Activated T-helper 1 cell treated with anti-CD3 and anti-CD28 coated beads, Interleukin-12 subunit alpha, Interleukin-12 subunit beta, Interleukin-2, Interleukin-4 antibody, amounts not matched to agents 30 ng/mL and 10 ng/mL and 1 ng/mL, durations not matched to agents 14 hours and 24 hours and 36 hours (primary cell): ENCODE measurements at places on chromosomes 6 and 20. TPM values are rescaled to one million over a fixed set of nuclear protein-coding genes. Genes with fewer than 3 reads are reported as not detected.

SOBP gene
- total RNA-seq = 0.15 and 0.16 TPM in 2 replicates

GRCh38 chr6:119845161-119845560 lies 495.6 kb upstream of the MAN1A1 start:
- no peaks in the 10 kb centered on the region for H3K27me3 ChIP-seq
- DNase-seq = no peak
- no peak overlapping the region for H3K4me3 ChIP-seq

DNA sequence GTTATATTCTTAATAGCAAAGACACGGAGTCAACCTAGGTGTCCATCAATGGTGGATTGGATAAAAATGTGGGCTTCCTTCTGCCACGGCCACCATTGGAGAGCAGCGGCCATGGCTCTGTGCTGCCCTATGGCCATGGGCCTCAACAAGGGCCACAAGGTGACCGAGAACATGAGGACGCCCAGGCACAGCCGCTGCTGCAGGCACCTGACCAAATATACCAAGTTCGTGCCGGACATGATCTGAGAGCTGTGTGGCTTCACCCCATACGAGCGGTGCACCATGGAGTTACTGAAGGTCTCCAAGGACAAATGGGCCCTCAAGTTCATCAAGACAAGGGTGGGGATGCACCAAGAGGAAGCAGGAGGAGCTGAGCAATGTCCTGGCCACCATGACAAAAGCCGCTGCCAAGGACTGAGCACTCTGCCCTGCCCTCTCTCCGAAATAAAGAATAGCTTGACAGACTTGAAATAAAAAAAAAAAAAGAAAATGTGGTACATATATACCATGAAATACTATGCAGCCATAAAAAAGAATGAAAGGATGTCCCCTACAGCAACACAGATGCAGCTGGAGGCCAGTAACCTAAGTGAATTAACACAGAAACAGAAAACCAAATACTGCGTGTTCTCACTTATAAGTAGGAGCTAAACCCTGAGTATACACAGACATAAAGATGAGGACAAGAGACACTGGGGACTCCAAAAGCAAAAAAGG lies 81.0 kb downstream of the FKBP5 start:
- no peak overlapping the region for H3K4me3 ChIP-seq
- H3K4me1 ChIP-seq = peaks cover 44% of the 10 kb centered on the region
- no peaks in the 10 kb centered on the region for H3K27me3 ChIP-seq
- no peak for DNase-seq
- H3K27ac ChIP-seq = no peak overlapping the region
- H3K36me3 ChIP-seq = peaks cover 46% of the 10 kb centered on the region

DNA sequence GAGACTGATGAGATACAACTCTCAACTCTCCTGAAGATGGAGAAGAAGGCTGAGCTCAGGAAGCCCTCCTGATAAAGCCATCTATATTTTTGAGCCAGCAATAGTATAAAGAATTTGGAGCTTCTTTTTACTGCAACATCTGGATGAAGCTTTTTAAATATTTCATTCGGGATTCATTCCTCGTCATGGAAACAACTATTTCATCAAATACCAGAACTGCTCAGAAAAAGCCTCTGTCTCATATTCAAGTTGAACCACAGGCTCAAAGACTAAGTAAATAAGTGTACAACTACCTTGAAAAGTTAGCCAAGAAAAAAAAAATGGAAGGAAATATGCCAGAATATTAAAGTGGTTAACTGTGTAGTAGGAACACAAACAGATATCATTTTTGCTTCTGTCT lies 37.8 kb downstream of the PTPRT start:
- no peak overlapping the region for H3K27ac ChIP-seq
- no peak overlapping the region for H3K4me3 ChIP-seq
- DNase-seq = no peak
- H3K4me1 ChIP-seq = no peaks in the 10 kb centered on the region
- no peaks in the 10 kb centered on the region for H3K27me3 ChIP-seq

DNA sequence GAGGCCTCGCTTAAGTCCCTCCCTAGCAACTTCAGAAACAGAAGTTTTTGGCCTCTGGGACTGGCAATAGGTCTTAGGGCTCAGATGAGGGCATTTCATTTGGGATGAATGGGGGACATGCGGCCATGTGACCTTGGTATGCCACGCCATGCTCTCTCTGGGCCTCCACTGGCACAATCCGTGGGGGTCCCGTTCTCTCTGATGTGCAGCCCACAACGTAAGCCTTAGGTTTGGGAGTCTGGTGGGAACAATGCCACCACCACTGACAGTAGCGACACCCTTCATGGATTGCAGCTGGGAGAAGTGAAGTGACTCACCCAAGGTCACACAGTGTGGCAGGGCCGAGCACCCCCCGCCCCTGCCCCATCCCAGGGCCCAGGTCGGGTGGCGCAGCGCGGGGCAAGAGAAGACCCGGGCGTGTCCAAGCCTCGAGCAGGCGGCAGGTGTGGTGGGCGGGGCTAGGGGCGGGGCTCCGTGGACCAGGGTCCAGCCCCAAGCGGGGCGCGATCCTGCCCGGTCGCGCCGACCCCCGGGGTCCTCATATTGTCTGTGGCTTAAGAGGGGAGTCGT lies 864 bp upstream of the CEBPB start:
- H3K27me3 ChIP-seq = peaks cover 7% of the 10 kb centered on the region
- H3K36me3 ChIP-seq = peaks cover 16% of the 10 kb centered on the region

- no peaks in the 10 kb centered on the region for H3K27me3 ChIP-seq
- DNase-seq = no peak
- peaks cover 4% of the 10 kb centered on the region for H3K4me1 ChIP-seq
- H3K4me3 ChIP-seq = no peak overlapping the region
Observed at GRCh38 chr20:34274694-34275093, 28.5 kb downstream of the AHCY start.

GRCh38 chr20:32332614-32333013 lies 25.5 kb upstream of the ASXL1 start:
- H3K27ac ChIP-seq = peak overlapping the region; percentile 74
- H3K4me1 ChIP-seq = peaks cover 43% of the 10 kb centered on the region
- DNase-seq = no peak
- peak overlapping the region; percentile 41 for H3K4me3 ChIP-seq

DNA sequence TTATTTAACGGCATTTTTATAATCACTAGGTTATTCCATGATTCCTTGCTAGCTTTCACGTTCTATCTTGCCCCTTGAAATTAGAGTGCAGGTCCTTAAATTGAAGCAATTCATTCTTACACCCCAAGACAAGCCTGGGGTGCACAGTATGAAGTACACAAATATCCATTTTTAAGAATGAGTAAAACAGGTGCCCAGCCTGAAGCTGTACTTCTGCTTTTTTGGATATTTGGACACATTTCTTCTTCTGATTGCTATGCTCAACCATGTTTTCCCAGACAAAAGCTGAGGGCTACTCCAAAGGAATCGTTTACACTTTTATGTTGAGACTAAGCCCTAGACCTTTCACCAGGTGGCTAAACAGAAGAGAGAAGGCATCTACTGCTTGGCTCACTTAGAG lies 7.9 kb upstream of the TAGAP start:
- DNase-seq = no peak
- H3K27ac ChIP-seq = no peak overlapping the region
- H3K4me1 ChIP-seq = peaks cover 50% of the 10 kb centered on the region
- peaks cover 2% of the 10 kb centered on the region for H3K27me3 ChIP-seq
- H3K36me3 ChIP-seq = peaks cover 3% of the 10 kb centered on the region
- H3K4me3 ChIP-seq = no peak overlapping the region

DNA sequence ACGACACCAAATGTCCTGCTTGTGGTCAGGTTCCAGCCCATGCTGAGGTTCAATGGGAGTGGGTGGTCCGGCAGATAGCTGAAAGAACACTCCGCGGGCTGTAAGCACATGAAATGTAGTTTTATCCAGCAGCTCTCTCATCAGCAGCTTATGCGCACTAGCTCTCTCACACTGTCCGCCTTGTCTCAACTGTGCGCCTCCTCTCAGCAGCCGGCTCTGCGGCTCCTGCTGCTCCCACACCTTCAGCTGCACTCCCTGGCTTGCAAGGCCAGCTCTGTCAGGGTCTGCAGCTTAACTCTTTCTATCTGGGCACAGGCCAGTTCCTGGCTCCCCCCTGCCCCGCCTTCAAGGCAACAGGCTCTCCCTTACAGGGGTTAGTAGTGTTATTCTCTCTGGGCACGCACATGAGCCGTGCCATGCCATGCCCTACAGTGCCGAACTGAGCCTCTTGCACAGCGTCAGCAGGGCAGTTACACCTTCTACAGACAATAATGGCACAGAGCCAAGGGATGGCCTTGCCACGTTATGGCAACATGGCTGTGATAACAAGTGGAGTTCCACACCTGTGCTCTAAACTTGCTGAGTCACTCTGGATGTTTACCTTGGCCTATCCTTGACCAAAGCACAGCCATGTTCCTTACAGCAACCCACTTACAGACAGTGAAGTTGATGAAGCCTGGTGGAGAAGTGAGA lies 84.0 kb upstream of the LRFN2 start:
- H3K36me3 ChIP-seq = no peaks in the 10 kb centered on the region
- H3K4me3 ChIP-seq = no peak overlapping the region
- H3K27me3 ChIP-seq = peaks cover 4% of the 10 kb centered on the region
- no peak for DNase-seq
- no peaks in the 10 kb centered on the region for H3K4me1 ChIP-seq

GRCh38 chr6:1917626-1918371 lies 308.1 kb downstream of the FOXC1 start:
- no peak overlapping the region for H3K27ac ChIP-seq
- H3K27me3 ChIP-seq = no peaks in the 10 kb centered on the region
- H3K4me3 ChIP-seq = no peak overlapping the region
- peaks cover 14% of the 10 kb centered on the region for H3K4me1 ChIP-seq

MUC21 gene
- not detected in 2 replicates for total RNA-seq

GRCh38 chr6:137043710-137044365 lies 927 bp downstream of the IL20RA start:
- H3K27me3 ChIP-seq = peaks cover 84% of the 10 kb centered on the region
- peaks cover 9% of the 10 kb centered on the region for H3K4me1 ChIP-seq
- H3K4me3 ChIP-seq = peak overlapping the region; percentile 74

DNA sequence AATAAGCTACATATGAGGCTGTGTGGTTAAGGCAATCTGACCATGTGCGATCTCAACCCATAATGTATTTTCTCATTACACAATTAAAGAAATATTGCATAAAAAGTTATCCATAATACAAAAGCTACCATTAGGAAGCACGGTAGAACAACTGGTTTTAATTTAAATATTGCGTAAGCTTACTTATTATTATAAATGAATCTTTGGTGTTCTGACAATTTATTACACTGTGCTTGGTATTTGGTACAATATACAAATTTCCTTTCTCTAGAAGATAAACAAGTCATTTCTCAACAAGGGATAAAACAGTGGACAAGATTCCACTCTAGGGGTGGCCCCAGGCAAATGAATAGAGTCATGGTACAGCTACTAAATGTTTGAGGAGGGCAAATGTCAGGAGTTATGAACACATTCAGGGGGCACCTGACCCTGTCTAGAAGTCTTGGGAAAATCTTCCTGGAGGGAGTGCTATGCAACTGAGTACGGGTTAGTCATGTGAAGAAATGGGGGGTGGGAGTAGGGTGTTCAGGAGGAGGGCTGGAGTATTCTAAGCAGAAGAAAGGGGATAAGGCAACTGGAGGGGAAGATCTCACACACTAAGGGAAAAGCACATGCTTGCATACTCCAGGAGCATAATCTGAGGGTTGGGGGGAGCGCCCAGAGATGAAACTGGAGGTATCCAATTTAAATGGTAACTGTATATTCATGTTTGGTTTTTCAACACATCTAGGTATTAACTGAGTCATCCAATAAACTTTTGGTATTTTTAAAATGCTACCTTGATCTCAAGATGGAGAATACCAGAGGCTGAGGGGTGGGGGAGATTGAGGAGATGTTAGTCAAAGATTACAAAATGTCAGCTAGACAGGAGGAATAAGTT lies 296.9 kb upstream of the SGK1 start:
- no peak for DNase-seq
- no peaks in the 10 kb centered on the region for H3K36me3 ChIP-seq
- no peak overlapping the region for H3K27ac ChIP-seq
- no peak overlapping the region for H3K4me3 ChIP-seq
- peaks cover 6% of the 10 kb centered on the region for H3K4me1 ChIP-seq

- no peak for DNase-seq
- H3K27me3 ChIP-seq = no peaks in the 10 kb centered on the region
- no peak overlapping the region for H3K4me3 ChIP-seq
- no peak overlapping the region for H3K27ac ChIP-seq
Observed at GRCh38 chr6:138948546-138949179, 39.4 kb downstream of the REPS1 start.

DNA sequence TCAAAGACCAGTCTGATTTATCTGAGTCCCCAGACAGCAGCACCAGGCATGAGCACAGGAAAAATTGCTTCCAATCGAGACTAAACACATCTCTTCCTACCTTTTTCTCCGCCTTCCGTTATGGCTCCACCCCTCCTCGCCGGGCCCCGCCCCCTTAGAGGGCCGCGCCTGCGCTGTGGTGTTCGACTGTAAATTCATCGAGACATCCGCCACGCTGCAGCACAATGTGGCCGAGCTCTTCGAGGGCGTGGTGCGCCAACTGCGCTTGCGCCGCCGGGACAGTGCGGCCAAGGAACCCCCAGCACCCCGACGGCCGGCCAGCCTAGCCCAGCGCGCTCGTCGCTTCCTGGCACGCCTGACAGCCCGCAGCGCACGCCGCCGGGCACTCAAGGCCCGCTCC lies 8.9 kb downstream of the REM1 start:
- no peak overlapping the region for H3K27ac ChIP-seq
- H3K4me1 ChIP-seq = peaks cover 7% of the 10 kb centered on the region
- peaks cover 17% of the 10 kb centered on the region for H3K27me3 ChIP-seq
- H3K36me3 ChIP-seq = no peaks in the 10 kb centered on the region

OTOR gene
- total RNA-seq = not detected in 2 replicates

DNA sequence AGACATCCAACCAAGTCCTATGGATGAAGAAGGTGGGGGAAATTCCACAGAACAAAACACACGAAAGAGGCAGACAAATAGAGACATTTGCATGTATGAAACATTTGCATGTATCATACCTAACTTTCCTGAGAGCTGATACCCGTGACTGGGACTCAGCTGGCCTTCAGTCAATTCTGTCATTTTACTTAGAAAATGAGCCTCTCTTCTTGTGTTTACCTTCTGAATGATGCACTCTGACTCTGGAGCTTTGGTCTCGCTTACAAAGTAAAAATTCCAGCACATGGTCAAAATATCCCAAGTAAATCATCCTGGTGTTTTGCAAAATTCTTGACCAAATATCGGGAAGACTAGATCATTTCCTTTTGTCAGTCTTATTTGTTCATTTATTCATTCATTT lies 46.9 kb downstream of the MMUT start:
- H3K27ac ChIP-seq = no peak overlapping the region
- H3K4me3 ChIP-seq = no peak overlapping the region
- DNase-seq = no peak
- H3K27me3 ChIP-seq = peaks cover 11% of the 10 kb centered on the region
- no peaks in the 10 kb centered on the region for H3K36me3 ChIP-seq
- no peaks in the 10 kb centered on the region for H3K4me1 ChIP-seq

RCAN2 gene
- total RNA-seq = 0.44 and 0.59 TPM in 2 replicates

IL20RA gene
- not detected in 2 replicates for total RNA-seq

DNA sequence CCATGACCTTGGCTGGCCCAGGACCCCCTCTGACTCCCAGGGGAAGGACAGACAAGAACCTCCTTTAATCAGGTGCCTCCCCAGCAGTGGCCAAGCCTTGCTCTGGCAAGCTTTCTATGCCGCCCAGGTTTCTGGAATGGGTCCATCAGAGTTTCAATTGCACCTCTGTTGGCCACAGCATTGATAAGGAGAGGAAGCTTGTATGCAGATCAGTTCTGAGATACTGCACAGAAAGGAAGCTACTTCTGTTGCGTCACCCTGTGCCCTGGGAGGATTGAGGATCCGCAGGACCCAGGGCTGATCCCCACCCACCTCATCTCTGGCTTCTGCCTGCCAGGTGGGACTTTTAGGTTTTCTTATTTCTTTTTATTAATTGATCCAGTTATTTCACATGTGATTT lies 167.2 kb downstream of the TFAP2C start:
- H3K27me3 ChIP-seq = no peaks in the 10 kb centered on the region
- no peak overlapping the region for H3K4me3 ChIP-seq
- no peaks in the 10 kb centered on the region for H3K36me3 ChIP-seq

VSX1 gene
- not detected in 2 replicates for total RNA-seq

SPDEF gene
- total RNA-seq = not detected in 2 replicates

MMP24 gene
- total RNA-seq = 0.05 TPM in 1 of 2 replicates, not detected in the other
